ENCODE measurements at places on chromosomes 4 and X.

DNA sequence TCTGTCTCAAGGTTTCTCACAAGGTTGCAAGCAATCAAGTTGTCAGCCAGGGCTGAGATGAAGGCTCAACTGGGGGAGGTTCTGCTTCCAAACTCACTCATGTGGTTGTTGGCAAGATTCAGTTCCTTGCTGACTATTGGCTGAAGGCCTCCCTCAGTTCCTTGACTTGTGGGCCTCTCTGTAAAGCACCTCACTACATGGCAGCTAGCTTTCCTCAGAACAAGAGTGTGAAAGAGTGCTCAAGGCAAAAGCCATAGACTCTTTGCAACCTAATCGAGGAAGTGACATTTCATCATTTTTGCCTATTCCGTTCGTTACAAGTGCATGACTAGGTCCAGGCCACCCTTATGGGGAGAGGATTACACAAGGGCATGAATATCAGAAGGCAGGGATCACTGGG lies 52.0 kb downstream of the CXorf58 start:
- DNase-seq, result no peak

DNA sequence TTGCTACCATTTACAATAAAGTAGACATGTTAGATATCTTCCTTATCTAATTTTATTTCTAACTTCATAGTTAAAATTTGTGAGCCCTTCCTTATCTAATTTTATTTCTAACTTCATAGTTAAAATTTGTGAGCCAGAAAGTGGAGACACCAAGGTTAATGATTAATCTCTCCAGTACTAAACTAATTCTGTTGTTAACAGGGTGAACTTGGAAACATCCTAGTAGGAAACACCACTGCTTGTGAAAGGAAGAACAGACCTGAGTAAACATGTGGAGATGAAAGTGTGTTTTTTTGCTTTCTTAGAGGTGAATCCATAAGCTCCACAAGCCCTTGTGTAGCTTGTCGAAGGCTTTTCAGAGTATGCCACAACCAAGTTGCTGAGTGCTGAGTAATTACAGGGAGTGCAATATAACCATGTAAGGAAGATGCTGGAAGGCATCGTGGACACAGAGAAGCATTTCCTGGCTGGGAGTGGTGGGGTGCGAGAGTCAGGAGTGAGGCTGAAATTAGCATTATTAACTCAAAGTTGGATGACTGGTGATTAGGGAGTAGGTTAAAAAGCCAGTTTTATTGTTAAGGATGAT lies 118.6 kb upstream of the NEIL3 start:
- no peak for DNase-seq

- DNase-seq, result no peak
Measured at GRCh38 chr4:7322166-7322991, 112.4 kb downstream of the PSAPL1 start.

DNA sequence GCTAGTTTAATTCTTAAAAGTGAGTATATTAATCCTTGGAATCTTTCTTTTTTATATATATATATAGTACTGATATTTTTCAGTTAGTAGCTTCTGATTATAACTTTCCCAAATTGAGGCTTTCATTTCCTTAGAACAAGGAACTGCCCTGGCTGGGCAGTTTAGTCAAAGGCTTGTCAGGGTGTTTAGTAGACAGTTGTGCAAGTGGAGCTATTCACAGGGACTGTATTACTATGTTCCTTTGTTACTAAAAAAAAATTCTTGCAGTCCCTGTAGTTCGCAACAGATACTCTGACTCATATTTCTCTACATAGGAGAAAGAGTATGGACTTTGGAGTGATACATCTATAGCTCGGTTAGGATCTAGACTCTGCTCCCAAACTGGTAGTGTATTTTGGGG lies 20.8 kb downstream of the USO1 start:
- DNase-seq, result no peak

DNA sequence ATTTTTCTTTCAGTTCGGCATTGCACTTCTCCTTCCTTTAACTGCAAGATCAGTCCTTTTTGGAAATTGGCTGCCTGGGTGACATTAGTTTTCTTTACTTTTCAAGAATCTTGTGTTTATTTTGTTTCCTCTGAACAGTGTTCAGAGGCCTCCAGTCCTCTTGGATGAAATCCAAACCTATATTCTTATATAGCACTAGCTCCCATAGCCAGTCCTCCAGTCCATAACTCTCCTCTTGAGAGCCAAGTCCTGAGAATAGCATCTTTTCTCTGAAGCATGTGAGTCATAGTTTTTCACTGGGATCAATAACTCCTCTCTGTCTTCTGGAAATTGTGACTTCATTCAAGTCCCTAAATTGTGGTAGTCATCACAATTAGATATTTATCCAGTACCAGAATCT lies 357.5 kb downstream of the RAPGEF2 start:
- no peak for DNase-seq

DNA sequence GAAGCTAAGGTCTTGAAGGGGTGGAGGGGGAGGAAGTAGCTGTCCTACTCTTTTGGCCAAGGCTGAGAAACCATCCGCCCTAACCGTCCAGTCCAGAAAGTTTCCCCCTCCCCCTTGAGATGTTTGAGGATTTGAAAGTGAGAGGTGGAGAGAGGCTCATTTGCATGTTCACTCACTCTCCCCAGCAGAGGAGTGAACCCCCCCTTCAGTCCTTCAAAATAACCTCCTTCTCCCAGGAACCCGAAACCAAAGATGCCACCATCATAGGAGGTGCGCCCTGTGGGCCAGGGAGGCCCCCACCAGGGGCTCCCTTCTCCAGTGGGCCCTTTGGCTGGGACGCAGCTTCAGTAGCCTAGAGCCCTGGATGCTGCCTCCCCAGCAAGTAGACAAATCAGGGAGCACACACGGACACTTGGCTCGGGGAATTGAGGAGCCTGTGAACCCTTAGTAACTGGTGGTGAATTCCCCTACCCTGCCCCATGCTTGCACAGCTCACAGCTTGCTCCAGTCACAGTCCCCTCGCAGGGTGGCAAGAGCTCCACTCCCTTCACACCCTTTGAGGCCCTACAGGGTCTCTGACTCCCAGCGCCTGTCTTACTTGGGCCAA lies 25.6 kb downstream of the ELF4 start:
- no peak for DNase-seq

- no peak for DNase-seq
Measured at GRCh38 chr4:35771571-35771970, 472.7 kb downstream of the ARAP2 start.

GRCh38 chr4:148166132-148166591 lies 276.1 kb downstream of the NR3C2 start:
- DNase-seq, result no peak

DNA sequence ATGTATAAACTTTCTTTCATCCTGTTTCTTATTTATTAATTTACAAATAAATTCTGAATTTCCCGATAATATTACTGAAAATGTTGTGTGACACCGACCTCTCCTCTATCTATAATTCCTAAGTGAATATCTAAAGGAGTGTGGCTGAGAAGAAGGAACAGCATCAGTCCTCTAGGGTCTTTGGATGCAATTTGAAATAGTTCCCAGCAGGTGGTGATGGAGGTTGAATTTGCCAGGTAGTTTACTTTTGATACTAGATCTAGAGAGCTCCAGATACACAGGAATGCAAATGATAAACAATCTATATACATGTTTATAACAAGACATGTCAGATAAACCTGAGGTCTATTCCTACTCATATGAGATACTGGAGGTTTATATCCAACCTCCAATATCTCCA lies 305.4 kb downstream of the PCDH18 start:
- no peak for DNase-seq

DNA sequence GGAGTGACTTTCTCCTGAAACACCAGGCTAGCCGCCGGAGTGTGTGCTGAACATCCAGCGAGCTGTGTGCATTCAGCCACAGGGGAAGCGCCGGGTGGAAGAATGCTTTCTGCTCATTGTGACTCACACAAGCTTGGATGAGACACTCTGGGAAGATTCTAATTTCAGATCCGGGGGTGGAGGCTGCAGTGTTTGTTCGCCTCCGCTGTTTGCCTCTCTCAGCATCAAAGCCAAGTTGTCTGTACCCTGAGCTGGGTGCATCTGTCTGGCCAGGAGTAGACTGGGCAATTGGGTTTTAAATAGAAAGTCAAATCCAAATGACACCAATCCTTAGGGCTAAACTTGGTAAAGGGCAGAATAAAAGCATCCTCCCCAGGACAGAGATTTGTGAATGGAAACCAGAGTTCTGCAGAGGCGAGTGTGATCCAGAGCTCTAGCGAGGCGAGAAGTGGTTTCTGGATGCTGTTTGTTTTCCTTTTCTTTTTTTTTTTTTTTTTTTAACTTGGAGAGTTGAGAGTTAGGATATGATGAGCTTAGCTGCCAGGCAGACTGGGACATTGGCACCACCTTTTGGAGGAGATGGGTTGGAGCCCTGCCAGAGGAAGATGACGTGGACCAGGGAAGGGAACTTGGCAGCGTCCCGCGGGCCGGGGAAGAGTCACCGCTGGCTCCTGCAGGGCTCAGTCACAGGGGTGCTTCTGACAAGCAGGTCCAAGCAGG lies 196.0 kb upstream of the PSAPL1 start:
- no peak for DNase-seq

DNA sequence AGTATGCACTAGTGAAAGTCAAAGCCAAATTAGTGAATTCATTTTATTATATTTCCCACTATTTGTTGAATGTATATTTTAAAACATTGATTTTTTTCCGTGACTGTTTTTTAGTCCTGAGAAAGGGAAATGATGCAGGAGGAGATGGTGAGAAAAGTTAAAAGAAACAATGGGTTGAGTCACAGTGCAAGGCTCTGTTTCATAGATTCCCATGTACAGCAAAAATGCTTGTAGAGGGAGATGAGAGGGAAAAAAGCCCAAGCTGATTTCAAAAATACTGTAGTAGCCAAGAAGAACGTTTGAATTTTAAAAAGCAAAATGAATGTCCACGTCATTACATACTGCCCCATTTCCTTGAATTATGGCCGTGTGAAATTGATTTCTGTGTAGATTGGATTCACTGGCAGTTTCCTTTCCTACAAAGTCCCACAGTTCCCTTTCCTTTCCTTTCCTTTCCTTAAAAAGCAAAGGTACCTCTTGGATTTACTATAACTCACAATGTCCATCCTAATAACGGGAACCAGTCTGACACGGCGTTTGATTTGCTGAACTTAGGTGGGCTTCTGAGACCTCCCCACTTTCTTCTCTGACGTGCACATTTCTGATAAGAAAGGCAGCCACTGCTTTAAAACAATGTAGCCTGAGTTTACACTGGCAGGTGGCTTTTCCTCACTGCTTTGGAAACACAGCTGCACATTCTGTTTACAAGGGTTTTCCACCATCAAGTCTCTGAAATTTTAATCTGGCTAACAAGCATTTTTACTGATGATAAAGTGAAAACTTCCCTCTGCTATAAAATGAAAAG lies 63.7 kb downstream of the SPCS3 start:
- DNase-seq, result no peak

DNA sequence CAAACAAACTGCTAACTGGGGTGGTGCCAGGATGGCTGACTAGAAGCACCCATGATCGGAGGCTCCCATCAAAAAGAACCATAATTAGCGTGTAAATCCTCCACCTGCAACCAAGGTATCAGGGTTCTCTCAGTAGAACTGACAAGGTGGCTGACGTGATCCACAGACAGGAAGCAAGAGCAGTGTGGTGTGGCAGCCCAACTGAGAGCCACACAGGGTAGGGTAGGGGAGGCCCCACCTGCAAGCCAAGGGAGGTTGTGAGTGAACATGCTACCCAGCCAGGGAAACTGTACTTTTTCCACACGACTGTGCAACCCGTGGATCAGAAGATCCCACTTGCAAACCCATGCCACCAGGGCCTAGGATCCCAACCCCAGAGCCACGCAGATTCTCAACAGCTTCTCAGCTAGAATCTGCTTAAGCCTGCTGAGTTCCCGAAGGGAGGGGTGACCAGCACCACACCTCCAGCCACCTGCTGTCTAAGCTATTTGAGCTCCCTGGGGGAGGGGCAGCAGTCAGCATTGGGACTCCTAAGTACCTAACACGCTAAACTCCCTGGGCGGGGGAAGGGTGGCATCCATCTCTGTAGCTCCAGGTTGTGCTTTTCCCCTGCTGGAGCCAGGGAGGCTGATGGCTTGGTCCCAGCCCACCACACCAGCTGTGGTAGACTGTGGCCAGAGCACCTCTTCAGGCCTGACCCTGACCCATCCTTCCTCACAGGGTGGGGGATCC lies 425.1 kb downstream of the GPM6A start:
- DNase-seq, result no peak

GRCh38 chr4:143701365-143701764 lies 890 bp upstream of the FREM3 start:
- no peak for DNase-seq

DNA sequence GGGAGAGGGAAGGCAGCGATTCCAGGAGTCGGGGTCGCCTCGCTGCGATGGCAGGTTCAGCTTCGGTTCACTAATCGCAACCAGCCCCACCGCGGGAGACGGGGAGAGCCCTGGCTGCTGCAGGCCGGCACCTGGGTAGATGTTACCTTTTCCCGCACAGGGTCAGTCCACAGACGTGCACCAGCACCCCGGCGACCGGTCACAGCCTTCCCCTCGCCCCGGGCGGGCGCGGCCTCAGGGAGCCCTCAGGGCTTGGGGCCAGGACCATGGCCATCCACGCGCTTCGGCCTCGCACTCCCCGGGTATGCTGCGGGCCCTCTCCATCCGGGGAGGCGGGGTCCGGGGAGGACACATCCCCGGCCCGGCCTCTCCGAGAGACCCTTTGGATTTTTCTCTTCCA lies 26.1 kb upstream of the EXOC1L start:
- DNase-seq, result no peak

GRCh38 chr4:151250706-151251105 lies 26.3 kb upstream of the PRSS48 start:
- no peak for DNase-seq

GRCh38 chr4:8524595-8525382 lies 55.4 kb upstream of the GPR78 start:
- no peak for DNase-seq

GRCh38 chr4:151231915-151232595 lies 44.9 kb upstream of the PRSS48 start:
- DNase-seq, result no peak

DNA sequence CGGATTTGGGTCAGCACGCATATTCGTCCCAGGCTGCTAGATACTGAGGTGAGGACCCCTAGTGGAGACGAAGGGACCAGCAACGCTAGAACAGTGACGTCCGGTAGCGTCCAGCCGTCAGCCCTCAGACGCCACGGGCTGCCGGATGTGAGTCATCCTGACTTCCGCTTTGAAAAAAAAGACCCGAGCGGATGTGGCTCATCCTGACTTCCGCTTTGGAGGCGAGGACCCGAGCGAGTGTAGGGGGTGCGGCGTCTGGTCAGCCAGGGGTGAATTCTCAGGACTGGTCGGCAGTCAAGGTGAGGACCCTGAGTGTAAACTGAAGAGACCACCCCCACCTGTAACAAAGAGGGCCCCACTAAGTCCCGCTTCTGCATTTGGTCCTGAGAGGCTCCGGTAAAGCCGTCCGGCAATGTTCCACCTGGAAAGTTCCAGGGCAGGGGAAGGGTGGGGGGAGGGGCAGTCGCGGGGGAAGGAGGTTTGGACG lies at the start of gene MAGEB2:
Gene MAGEB2, plus strand, starts transcription at position 207 of the 487 bp plus-strand sequence. CDS start 3,018 bp downstream, outside the sequence.
- DNase-seq, result no peak

GRCh38 chrX:30248854-30249253 lies 1.9 kb downstream of the MAGEB1 start:
- DNase-seq, result no peak

- DNase-seq, result no peak
Measured at GRCh38 chr4:143417679-143418403, 81.2 kb downstream of the GAB1 start.

- peak; percentile 79 for DNase-seq
Measured at GRCh38 chr4:4541661-4542570, at the start of gene STX18. Gene STX18 (minus strand): TSS chr4:4542048. CDS start chr4:4541964, 84 bp downstream.
